ENCODE measurements at places on chromosomes 4 and X.

- H3K4me3 ChIP-seq = no peak overlapping the region
- no peaks in the 10 kb centered on the region for H3K27me3 ChIP-seq
- no peaks in the 10 kb centered on the region for H3K36me3 ChIP-seq
- peaks cover 19% of the 10 kb centered on the region for H3K4me1 ChIP-seq
- DNase-seq = no peak
- H3K27ac ChIP-seq = peak overlapping the region; percentile 0
Observed at GRCh38 chr4:26272654-26273615, 47.9 kb upstream of the RBPJ start.

GRCh38 chr4:6873291-6873690, 36.3 kb upstream of the TBC1D14 start:
- H3K27ac ChIP-seq = no peak overlapping the region

- no peak overlapping the region for H3K4me3 ChIP-seq
- H3K27ac ChIP-seq = no peak overlapping the region
- H3K27me3 ChIP-seq = peaks cover 4% of the 10 kb centered on the region
- DNase-seq = no peak
Observed at GRCh38 chr4:17771284-17771908, 10.0 kb downstream of the FAM184B start.

DNA sequence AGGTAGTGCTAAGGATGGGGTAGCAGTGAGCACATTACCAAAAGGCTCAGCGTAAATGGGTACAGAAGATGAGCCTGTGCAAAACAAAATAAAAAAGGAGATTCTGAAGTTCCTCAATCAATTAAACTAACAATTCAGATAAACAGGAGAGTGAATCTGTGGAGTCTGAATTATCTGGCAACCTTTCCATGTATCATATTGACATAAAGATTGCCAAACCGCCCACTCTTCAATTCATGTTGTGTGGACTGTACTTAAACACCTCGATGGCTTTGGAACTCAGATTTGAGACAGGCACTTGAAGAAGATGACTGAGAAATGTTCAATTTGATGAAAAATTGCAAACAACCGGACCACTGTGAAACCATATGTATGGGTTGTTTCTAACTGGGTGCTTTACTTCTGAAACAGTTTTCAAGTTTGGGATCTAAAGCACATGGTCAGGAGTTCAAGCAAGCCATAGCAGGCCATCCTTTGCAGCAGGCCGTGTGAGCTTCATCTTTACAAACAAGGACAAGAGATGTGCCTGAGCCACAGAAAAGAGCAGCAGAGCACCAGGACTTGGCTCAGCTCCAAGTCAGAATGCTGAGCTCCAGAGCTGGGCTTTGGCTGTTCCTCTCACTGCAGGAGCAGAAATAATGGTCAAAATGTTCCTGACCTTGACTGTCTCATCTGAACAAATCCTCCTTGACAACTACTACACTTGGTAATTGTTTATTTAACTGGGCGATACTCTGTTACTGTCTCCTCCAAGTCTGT, 108.1 kb downstream of the MGST2 start:
- no peak overlapping the region for H3K27ac ChIP-seq
- no peak for DNase-seq
- H3K36me3 ChIP-seq = no peaks in the 10 kb centered on the region
- H3K4me1 ChIP-seq = no peaks in the 10 kb centered on the region
- no peak overlapping the region for H3K4me3 ChIP-seq

GRCh38 chrX:27619975-27620374, 29.8 kb downstream of the DCAF8L2 start:
- no peak overlapping the region for H3K4me3 ChIP-seq
- H3K36me3 ChIP-seq = no peaks in the 10 kb centered on the region
- no peak for DNase-seq
- H3K27ac ChIP-seq = no peak overlapping the region
- no peaks in the 10 kb centered on the region for H3K4me1 ChIP-seq

- H3K36me3 ChIP-seq = no peaks in the 10 kb centered on the region
- H3K4me3 ChIP-seq = no peak overlapping the region
- DNase-seq = no peak
- H3K27ac ChIP-seq = no peak overlapping the region
- H3K27me3 ChIP-seq = peaks cover 19% of the 10 kb centered on the region
Observed at GRCh38 chr4:76644831-76645485, 209.9 kb downstream of the SHROOM3 start.

- H3K4me1 ChIP-seq = no peaks in the 10 kb centered on the region
- no peaks in the 10 kb centered on the region for H3K36me3 ChIP-seq
- H3K27ac ChIP-seq = no peak overlapping the region
Observed at GRCh38 chrX:117977526-117977925, 139.1 kb downstream of the KLHL13 start.

DNA sequence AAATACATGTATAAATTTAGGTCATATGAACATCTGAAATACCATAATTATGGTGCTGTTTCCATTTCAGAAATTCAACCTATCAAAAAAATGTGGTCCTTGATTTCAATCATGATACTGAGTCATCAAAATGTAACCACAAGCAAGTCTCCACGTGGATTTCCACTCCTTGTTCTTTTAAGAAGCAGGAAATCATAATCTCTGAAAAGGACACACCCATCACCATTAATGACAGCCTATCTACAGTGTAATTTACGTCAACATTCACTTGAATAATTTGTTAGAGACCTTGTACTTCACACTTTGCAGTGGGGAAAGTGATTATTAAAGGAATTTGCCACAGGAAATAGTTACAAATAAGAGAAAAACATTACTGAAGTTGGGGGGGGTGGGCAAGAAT, 17.7 kb upstream of the SLC7A11 start:
- DNase-seq = no peak
- no peak overlapping the region for H3K27ac ChIP-seq
- H3K4me3 ChIP-seq = no peak overlapping the region
- H3K36me3 ChIP-seq = no peaks in the 10 kb centered on the region

Measured in activated CD4-positive, alpha-beta memory T cell treated with anti-CD3 and anti-CD28 coated beads for 36 hours (primary cell).